ENCODE measurements at places on chromosomes 3 and 15. TPM values are rescaled to one million over a fixed set of nuclear protein-coding genes. Genes with fewer than 3 reads are reported as not detected.

- DNase-seq: no peak
- no peaks in the 10 kb centered on the region for H3K27me3 ChIP-seq
- H3K36me3 ChIP-seq: no peaks in the 10 kb centered on the region
- H3K27ac ChIP-seq: no peak overlapping the region
- H3K4me1 ChIP-seq: no peaks in the 10 kb centered on the region
Observed at GRCh38 chr3:96754128-96754527, 60.3 kb upstream of the EPHA6 start.

GRCh38 chr15:59892985-59893384 lies 111.1 kb upstream of the FOXB1 start:
- H3K27ac ChIP-seq: no peak overlapping the region
- H3K36me3 ChIP-seq: no peaks in the 10 kb centered on the region
- peaks cover 23% of the 10 kb centered on the region for H3K27me3 ChIP-seq
- H3K4me3 ChIP-seq: no peak overlapping the region
- no peaks in the 10 kb centered on the region for H3K4me1 ChIP-seq

DNA sequence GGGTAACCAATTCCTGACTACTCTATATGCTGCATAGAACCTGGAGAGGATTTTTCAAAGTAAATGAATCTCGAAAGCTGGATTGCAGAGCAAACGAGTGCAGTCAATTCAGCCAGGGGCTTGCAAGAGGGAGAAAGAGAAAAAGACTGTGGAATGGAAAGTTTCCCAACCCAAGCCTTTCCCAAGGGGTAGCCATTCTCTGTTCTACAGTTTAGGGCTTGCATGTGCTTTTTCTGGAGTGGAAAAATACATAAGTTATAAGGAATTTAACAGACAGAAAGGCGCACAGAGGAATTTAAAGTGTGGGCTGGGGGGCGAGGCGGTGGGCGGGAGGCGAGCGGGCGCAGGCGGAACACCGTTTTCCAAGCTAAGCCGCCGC lies 511 bp upstream of the RARB start:
- DNase-seq: no peak
- H3K27me3 ChIP-seq: peaks cover 38% of the 10 kb centered on the region
- H3K4me1 ChIP-seq: peaks cover 4% of the 10 kb centered on the region
- H3K27ac ChIP-seq: peak overlapping the region; percentile 93

DNA sequence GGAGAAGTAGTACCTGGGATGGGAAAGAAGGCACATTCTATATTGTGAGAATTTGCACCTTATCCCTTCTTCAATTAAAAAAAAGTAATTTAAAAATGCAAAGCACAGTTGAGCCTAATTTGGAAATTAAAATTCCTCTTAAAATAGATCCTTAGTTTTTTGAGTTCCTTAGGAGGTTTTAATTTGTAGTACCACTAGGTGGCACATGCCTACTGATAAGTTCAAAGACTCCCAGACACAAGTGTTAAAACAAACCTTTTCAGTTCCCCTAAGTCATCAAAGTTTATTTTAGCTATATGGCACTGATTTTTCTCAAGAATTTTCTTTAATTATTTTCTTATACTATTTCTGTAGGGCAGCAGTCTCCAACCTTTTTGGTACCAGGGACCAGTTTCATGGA lies 127.6 kb upstream of the AZI2 start:
- no peaks in the 10 kb centered on the region for H3K4me1 ChIP-seq
- no peaks in the 10 kb centered on the region for H3K27me3 ChIP-seq
- no peaks in the 10 kb centered on the region for H3K36me3 ChIP-seq
- DNase-seq: peak; percentile 27
- no peak overlapping the region for H3K4me3 ChIP-seq

- H3K4me1 ChIP-seq: no peaks in the 10 kb centered on the region
- no peaks in the 10 kb centered on the region for H3K36me3 ChIP-seq
Observed at GRCh38 chr15:70447928-70448698, 315.2 kb downstream of the UACA start.

- H3K4me3 ChIP-seq: no peak overlapping the region
- H3K4me1 ChIP-seq: no peaks in the 10 kb centered on the region
- H3K27me3 ChIP-seq: no peaks in the 10 kb centered on the region
- no peak overlapping the region for H3K27ac ChIP-seq
Observed at GRCh38 chr3:61315871-61316270, 64.6 kb upstream of the FHIT start.

GRCh38 chr3:39541917-39542329 lies 74.4 kb downstream of the MOBP start:
- no peaks in the 10 kb centered on the region for H3K36me3 ChIP-seq
- H3K27ac ChIP-seq: no peak overlapping the region
- H3K4me3 ChIP-seq: no peak overlapping the region
- no peaks in the 10 kb centered on the region for H3K27me3 ChIP-seq
- no peak for DNase-seq

Gene LIPC
- total RNA-seq: 0.76 TPM

Gene ASB14
- total RNA-seq: 0.13 TPM
